Thyroid gland (tissue), 4 donors: ENCODE measurements at places on chromosomes 1 and 21. TPM values are rescaled to one million over a fixed set of nuclear protein-coding genes. Genes with fewer than 3 reads are reported as not detected.

ERICH3 gene
- total RNA-seq, result not detected

- H3K4me1 ChIP-seq, result no peaks in the 10 kb centered on the region
- no peak for DNase-seq
- H3K4me3 ChIP-seq, result no peak overlapping the region
- no peaks in the 10 kb centered on the region for H3K36me3 ChIP-seq
- H3K27me3 ChIP-seq, result no peaks in the 10 kb centered on the region
Observed at GRCh38 chr1:80218112-80218511, 1211.6 kb upstream of the ADGRL4 start.

DNA sequence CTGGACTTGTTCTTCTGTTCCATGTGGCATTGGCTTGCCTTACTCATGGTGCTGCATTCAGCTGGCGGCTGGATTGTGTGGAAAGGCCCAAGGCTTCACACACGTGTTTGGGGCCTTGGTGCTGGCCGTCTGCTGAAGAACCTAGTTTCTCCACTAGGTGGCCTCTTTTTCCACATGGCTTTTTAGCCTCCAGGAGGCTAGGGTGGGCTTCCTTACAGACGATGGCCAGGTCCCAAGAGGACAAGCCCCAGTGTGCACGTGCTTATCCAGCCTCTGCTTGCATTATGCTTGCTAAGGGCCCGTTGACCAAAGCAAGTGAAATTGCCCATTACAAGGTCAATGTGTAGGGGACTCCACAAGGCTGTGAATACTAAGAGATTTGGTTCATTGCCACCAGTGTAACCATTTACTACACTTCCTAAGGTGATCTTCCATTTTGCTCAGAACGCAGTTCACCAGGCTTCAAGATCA is 47.5 kb upstream of the FOXO6 start:
- DNase-seq, result peak; percentile 8
- no peaks in the 10 kb centered on the region for H3K36me3 ChIP-seq

DNA sequence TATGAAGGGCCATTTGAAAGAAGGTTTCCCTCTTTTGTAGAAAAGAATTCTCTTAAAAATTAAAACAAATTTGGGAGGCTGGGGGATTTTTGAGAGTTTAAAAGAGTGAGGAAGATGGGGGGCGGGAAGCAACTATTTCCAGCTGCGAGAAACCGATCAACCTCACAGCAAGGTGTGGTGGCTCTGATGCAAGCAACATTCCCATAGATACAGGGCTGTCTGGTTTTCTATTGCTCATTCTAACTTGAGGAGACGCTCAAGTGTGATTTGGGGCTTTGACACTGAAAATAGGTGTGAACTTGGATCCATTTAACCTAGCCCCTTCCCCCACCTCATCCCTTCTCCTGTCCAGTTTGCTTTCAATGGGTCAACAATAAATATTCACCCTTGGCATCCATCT is 7.2 kb downstream of the RUNX1 start:
- H3K36me3 ChIP-seq, result no peaks in the 10 kb centered on the region
- no peaks in the 10 kb centered on the region for H3K4me1 ChIP-seq
- H3K27ac ChIP-seq, result no peak overlapping the region
- H3K4me3 ChIP-seq, result no peak overlapping the region

DNA sequence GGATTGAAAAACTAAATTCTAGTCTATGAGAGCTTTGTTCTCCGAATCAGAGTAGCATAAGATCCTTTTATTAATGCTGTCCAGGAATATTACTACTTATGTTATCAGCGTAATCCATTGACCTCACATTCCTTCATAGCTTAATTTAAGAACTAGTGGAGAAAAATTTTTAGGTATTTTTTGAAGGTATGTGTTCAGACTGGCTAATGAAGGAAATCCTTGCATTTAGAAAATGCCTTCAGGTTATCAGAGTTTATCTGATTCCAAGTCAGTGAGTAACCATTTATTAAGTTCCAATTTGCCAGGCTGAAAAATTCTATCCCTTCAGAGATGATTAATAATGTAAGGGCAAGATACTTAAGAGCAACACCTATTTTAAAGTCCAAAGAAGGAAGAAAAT is 338.2 kb upstream of the B3GALT2 start:
- H3K27ac ChIP-seq, result no peak overlapping the region
- H3K4me1 ChIP-seq, result peaks cover 10% of the 10 kb centered on the region
- no peak for DNase-seq
- H3K36me3 ChIP-seq, result no peaks in the 10 kb centered on the region
- H3K4me3 ChIP-seq, result no peak overlapping the region

DNA sequence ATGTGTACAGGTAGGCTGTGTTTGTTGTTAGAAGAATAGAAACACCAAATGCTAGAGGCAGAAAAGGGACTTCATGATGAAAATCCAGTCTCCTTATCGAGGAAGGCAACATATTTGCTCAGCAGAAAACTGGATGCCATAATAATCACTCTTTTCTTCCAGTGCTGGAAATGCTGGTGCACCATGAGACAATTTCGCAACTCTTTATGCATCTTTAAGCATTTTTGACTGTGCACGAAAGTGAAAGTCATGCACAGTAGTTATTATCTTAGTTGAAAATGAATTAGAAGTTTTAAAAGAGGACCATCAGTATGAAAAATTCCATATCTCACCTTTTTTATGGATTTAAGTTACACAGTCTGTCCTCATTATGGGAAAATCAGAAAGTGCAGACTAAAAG is 29.1 kb downstream of the SMYD2 start:
- no peak overlapping the region for H3K27ac ChIP-seq
- H3K27me3 ChIP-seq, result no peaks in the 10 kb centered on the region
- DNase-seq, result no peak

DNA sequence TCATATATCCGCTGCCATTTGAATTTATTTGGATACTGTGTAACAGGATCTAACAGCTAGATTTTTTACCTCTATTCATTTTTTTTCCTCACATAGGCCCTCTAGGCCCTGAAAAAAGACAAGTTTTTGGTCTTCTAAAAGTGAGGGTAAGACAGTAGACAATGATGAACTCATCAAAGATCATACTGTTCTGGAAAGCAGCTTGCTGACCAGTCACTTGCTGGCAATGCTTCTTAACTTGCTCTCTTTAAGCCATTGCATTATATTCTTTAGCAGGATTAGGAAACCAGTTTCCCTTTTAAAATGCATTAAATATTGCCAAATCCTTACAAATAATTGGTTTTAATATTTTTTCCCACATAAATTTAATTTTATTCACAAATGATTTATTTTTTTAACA is 65.5 kb downstream of the SYT14 start:
- no peak overlapping the region for H3K4me3 ChIP-seq
- H3K36me3 ChIP-seq, result no peaks in the 10 kb centered on the region
- DNase-seq, result no peak
- H3K4me1 ChIP-seq, result no peaks in the 10 kb centered on the region

DNA sequence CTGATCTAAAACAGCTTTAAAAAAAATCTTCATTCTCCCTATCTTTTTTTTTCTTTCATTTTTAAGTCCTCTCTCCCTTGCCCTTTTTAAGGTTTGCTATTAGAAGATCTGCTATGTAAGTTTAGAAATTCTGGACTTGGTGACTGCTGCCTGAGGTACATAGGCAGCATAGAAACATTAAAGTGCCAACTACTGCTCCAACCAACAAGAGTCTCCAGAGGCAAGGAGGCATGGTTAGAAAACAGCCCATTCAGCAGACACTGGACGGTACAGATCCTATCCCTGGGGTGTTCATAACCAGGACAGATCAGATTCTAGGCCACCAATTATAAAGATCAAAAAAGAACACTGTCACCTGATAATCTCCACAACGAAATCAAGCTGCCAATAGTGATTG is 36.6 kb downstream of the GPR3 start:
- no peaks in the 10 kb centered on the region for H3K27me3 ChIP-seq
- H3K4me1 ChIP-seq, result peaks cover 71% of the 10 kb centered on the region
- H3K4me3 ChIP-seq, result no peak overlapping the region
- no peaks in the 10 kb centered on the region for H3K36me3 ChIP-seq
- H3K27ac ChIP-seq, result peak overlapping the region; percentile 86

GRCh38 chr1:229092377-229093237 is 178.3 kb upstream of the RAB4A start:
- H3K27ac ChIP-seq, result peak overlapping the region; percentile 62
- peaks cover 41% of the 10 kb centered on the region for H3K4me1 ChIP-seq
- no peak overlapping the region for H3K4me3 ChIP-seq

GRCh38 chr1:20100632-20101355 is 18.5 kb downstream of the PLA2G2D start:
- H3K36me3 ChIP-seq, result no peaks in the 10 kb centered on the region
- H3K27me3 ChIP-seq, result no peaks in the 10 kb centered on the region
- H3K4me3 ChIP-seq, result no peak overlapping the region
- H3K27ac ChIP-seq, result no peak overlapping the region
- H3K4me1 ChIP-seq, result no peaks in the 10 kb centered on the region

- no peak overlapping the region for H3K27ac ChIP-seq
- no peak overlapping the region for H3K4me3 ChIP-seq
- no peaks in the 10 kb centered on the region for H3K36me3 ChIP-seq
Observed at GRCh38 chr1:22350924-22351767, 100.5 kb upstream of the ZBTB40 start.

GRCh38 chr1:112637254-112638109 is 17.9 kb downstream of the CAPZA1 start:
- no peaks in the 10 kb centered on the region for H3K27me3 ChIP-seq
- no peaks in the 10 kb centered on the region for H3K36me3 ChIP-seq
- peak overlapping the region; percentile 17 for H3K27ac ChIP-seq
- DNase-seq, result no peak
- no peak overlapping the region for H3K4me3 ChIP-seq
- H3K4me1 ChIP-seq, result peaks cover 31% of the 10 kb centered on the region

DNA sequence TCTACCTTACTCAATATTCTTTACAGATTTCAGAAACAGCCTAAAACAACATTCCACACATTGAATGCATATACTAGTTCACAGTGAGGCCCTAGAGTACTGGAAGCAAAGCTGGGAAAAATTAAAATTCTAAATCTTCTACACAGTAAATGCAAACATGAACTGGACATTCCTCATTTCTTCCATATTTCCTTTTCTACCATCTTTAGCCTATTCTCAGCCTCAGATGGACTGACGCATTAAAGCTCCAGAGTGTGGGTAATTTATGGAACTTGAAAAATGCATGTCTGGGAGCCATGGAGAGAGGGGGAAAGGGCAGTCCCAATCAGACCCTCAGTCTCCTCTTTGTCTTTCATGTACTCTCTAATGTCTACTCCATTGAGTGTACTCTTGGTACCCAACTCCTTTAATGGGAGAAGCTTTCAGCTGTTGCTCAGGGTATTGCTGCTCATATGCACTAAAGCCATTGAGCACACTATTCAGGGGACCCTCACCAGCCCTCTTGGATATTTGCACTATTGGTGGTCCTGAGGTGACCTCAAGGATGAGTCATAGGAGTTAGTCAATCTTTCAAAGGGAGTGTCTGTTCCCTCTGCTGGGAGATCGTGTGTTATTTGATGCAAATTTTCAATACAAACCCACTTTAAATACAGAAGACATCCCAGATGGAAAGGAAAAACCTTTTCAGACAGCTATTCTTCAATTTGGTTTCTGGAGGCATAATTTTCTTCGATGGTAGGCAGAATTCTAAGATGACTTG is 83.3 kb upstream of the KCNJ15 start:
- H3K27me3 ChIP-seq, result no peaks in the 10 kb centered on the region
- peaks cover 11% of the 10 kb centered on the region for H3K4me1 ChIP-seq
- no peaks in the 10 kb centered on the region for H3K36me3 ChIP-seq
- H3K4me3 ChIP-seq, result no peak overlapping the region

DNA sequence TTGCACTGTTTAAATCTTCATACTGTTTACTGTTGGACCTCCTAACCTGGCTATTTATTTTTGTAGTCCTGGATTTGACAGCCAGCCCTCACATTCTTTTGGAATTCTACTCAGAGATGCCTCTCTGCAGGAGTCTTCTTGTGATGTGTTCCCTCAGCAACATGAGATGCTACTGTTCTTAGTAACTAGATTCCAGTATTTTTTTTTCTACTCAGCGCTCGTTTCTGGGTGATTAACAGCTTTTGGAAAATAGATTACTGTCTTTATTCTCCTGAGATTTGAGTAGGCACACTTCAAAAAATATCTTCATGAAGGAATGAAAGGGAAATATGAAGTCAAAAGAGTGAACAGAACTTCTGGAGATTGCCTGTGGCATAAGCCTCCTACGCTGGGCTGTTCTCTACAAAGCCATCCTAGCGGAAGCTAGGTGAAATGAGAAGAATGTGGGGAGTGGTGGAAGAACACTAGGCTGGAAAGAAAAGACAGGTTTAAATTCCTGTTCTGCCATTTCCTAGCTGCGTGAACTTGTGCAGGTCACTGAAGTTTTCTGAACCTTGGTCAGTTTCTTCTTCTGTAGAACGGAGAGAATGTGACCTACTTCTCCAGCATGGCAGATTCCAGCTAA is 75.9 kb downstream of the LRRC8C start:
- no peaks in the 10 kb centered on the region for H3K27me3 ChIP-seq
- DNase-seq, result no peak
- H3K4me3 ChIP-seq, result no peak overlapping the region
- no peaks in the 10 kb centered on the region for H3K4me1 ChIP-seq
- no peak overlapping the region for H3K27ac ChIP-seq
- no peaks in the 10 kb centered on the region for H3K36me3 ChIP-seq

GRCh38 chr1:221611656-221612046 is 130.2 kb downstream of the DUSP10 start:
- H3K4me3 ChIP-seq, result no peak overlapping the region
- peaks cover 6% of the 10 kb centered on the region for H3K4me1 ChIP-seq
- H3K36me3 ChIP-seq, result no peaks in the 10 kb centered on the region
- H3K27ac ChIP-seq, result no peak overlapping the region
- DNase-seq, result no peak
- no peaks in the 10 kb centered on the region for H3K27me3 ChIP-seq

GRCh38 chr21:35273333-35273732 is 224.2 kb upstream of the RUNX1 start:
- H3K4me3 ChIP-seq, result no peak overlapping the region
- H3K27ac ChIP-seq, result no peak overlapping the region
- H3K36me3 ChIP-seq, result no peaks in the 10 kb centered on the region
- H3K27me3 ChIP-seq, result no peaks in the 10 kb centered on the region

DNA sequence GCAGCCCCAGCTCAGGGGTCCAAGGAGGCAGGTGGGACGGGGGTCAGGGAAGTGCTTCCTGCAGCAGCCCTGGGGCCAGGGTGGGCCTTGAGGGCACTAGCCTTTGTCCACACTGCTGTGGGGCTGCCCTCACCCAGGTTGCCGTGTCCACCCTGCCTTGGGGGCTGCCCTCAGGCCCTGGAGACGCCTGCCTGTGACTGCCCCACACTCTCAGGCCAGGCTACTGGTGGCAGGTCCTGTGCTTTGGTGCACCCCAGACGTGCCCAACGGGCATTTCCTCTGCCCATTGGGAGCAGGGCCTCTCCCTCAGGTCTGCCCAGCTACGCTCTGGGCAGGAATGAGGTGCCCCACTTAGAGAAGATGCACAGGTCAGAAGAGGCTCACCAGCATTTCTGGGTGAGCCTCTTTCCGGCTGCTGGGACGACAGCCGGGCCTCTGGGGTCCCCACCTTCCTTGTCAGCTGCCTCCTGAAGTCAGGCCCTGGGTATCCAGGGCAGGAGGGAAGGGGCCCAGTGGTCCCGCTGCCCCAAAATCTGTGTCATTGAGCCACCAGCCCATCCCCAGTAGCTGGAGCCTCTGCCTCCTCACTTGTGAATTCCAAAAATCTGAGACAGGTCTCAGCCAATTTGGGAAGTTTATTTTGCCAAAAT is 2.7 kb upstream of the MMEL1 start:
- H3K4me1 ChIP-seq, result no peaks in the 10 kb centered on the region
- no peak overlapping the region for H3K4me3 ChIP-seq
- no peak for DNase-seq
- H3K36me3 ChIP-seq, result no peaks in the 10 kb centered on the region
- H3K27me3 ChIP-seq, result no peaks in the 10 kb centered on the region
